Naive thymus-derived CD4-positive, alpha-beta T cell (primary cell): ENCODE measurements at places on chromosomes 5 and 9.

GRCh38 chr5:7245121-7245651, 150.8 kb upstream of the ADCY2 start:
- DNase-seq: no peak

GRCh38 chr9:130766021-130766926, 68.8 kb upstream of the ABL1 start:
- DNase-seq: no peak

DNA sequence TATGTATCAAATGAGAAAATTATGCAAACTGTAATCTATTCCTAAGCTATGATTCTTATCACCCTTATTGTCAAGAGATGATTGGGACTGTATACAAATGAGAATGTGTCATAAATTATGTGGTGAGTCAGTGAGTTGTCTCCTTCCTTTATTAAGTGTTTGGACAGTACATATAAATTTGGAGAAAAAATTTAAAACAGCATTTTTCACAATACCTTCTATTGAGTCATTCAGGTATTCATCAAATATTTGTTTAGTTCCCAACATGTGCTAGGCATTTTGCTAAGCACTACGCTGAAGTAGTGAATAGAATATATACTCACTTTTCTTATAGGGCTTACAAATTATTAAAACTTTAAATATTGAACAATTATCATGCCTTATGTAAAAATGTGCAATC, 36.3 kb upstream of the PTPRD start:
- no peak for DNase-seq

DNA sequence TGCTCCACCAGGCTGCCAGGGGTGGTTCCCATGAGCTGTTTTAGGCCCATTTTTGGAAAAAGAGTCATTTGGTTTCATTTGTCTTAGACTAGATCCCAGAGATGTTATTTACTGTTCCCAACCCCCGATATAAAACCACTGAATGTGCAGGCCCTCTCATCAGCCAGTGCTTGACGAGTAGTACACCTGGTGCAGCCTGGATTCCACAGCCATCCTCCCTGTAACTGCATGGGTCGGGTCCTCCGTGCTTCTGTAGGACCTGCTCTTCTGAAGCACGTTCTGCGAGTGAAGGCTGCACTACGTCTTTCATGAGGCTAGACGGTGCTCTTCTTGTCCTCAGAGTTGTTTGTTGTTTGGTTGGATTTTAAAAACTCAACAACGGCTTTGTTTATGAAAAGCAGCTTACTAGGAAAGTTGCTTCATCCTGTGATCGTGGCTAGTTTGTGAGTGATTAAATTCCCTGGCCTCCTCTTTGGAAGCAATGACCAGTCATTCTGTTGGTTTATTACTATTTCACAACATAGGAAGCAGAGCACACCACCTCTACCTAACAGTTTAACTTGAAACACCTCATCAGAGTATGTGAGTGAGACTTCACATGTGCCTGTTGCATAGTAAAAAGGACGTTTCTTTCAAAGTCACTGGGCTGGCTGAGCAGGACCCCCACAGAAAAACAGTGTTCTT, 135.2 kb downstream of the AOPEP start:
- DNase-seq: no peak

DNA sequence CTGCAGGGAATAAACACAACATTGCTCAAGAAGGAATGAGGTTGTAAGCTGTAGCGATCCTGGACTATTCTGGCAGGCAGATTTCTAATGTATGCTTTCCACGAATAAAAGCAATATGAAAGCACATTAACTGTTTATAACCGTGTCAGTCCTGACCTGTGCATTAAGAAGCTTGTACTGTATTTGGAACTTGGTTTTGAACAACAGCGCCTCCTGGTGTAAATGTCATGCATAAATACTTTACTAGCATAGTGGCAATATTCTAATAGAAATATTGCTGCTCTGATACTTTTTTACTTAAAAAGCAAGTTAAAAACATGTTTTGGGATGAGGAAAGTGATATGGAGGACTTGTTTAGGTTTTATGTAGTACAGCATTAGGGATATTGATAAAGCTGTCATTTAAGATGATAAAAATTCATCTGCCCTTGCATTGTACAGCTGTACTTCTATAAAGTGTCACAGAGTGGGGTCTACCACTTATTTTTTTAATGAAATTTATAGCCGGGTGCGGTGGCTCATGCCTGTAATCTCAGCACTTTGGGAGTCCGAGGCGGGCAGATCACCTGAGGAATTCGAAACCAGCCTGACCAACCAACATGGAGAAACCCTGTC, 70.7 kb upstream of the GNE start:
- no peak for DNase-seq

GRCh38 chr5:160450164-160450932, 28.7 kb downstream of the PTTG1 start:
- no peak for DNase-seq

- DNase-seq: no peak
These were observed 65.6 kb upstream of the CNOT6 start for GRCh38 chr5:180428598-180428997.

GRCh38 chr9:122332083-122332482, 38.7 kb upstream of the PTGS1 start:
- no peak for DNase-seq

- no peak for DNase-seq
These were observed 55.1 kb upstream of the OTULINL start for GRCh38 chr5:14526493-14526892.

DNA sequence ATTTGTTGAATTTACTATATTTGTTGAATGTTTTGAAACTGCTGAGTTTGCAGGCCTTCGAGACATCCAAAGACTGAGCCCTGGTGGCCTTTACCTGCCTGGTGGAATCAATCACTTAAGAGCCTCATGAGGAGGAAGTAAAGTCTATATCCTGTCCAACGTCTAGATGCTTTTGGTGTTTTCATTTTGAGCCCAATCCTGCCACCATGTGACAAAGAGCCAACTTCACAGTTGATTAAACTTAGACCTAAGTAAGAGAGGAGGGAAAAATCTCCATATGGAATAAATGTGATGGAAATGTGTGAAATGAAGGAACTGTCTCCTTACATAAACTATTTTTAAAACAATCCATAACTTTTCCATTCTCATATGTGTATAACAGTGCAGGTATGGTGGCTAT, 220.1 kb downstream of the PRR16 start:
- no peak for DNase-seq
